ENCODE measurements at places on chromosomes 4 and X. TPM values are rescaled to one million over a fixed set of nuclear protein-coding genes. Genes with fewer than 3 reads are reported as not detected.

- DNase-seq: no peak
Observed at GRCh38 chrX:24364326-24364725, 3.9 kb downstream of the SUPT20HL1 start.

DNA sequence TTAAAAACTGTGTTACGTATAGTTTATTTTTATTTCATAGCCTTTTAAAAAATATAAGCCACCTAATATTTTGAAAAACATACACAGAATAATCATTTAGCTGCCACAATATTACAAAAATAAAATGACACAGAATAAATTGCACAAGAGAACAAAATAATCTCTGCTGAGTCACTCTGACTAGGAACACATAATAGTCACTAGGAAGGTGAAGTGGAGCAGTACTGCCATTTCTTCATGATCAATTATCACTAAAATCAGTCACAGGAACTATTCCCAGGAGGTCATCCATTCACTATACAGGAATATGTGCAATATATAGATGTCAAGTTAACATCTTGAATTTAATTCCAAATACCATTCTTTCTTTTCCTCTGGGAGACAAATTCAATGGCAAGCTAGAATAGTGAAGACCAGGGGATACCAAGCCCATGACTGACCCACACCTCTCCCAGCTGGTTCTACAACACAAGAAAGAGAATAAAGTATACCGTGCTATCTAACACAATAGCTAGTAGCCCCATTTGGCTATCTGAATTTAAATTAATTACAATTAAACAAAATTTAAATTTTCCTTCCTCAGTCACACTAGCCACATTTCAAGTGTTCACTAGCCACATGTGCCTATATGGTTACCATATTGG, 5.9 kb downstream of the SMIM43 start:
- DNase-seq: no peak

GRCh38 chr4:8618421-8618820, 25.9 kb downstream of the CPZ start:
- no peak for DNase-seq

GRCh38 chr4:11343536-11343935, 85.2 kb downstream of the HS3ST1 start:
- DNase-seq: no peak

DNA sequence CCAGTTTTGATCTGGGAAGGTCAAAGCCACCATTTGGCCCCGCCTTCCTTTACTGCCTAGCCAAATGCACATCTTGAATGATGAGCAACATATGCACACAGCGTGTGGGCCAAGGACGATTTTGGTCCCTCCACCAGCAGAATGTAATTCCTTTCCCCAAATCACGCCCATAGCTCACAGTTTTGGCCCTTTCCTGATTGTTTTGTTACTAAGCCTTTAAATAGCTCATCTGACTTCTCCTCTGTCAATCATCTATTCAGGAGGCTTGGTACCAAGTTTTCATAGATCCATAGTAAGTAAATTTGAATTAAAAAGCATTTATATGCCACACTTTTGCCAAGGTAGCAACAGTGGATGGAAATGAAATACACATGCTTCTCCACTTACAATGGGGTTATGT, 123.3 kb downstream of the NFKB1 start:
- no peak for DNase-seq

DNA sequence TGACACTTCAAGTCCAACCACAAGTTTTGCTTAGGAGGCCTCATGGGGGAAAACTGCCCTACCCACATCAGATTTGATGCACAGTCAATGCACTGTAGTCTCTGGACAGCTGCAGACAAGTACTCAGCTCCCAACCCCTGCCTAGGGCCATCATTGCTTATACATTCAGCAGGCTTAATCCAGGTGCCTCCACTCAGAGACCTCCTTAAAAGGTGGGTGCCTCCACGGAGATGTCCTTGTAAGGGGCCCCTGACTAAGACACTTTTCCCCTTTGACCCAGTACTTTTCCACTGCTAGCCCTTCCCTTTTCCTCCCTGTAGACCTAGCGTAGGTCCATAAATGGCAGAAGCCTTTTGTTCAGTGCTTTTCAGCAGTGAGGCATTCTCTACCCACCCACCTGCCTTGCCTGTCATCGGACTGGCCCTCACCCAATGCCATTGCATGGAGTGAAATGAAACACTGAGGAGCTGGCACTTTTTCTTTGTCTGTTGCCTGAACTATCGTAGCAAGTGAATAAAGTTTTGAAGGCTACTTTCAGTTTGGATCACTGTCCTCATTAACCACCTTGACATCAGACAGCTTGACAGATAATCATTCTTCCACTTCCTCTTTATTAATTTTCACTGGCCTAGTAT, 23.8 kb upstream of the PLK4 start:
- no peak for DNase-seq

Gene MAGEC2
- not detected for total RNA-seq

Gene MTMR8
- 3.4 TPM for total RNA-seq

Gene IL21
- total RNA-seq: not detected

Gene NLRP2B
- not detected for total RNA-seq

Gene NEXMIF
- total RNA-seq: 1.0 TPM

Gene EDA
- total RNA-seq: 8.4 TPM

Gene CPZ
- 6.3 TPM for total RNA-seq

Gene SPINK2
- total RNA-seq: 0.63 TPM

All from mucosa of gallbladder (tissue), 1 donor.